ENCODE measurements at places on chromosomes 2 and 18.

DNA sequence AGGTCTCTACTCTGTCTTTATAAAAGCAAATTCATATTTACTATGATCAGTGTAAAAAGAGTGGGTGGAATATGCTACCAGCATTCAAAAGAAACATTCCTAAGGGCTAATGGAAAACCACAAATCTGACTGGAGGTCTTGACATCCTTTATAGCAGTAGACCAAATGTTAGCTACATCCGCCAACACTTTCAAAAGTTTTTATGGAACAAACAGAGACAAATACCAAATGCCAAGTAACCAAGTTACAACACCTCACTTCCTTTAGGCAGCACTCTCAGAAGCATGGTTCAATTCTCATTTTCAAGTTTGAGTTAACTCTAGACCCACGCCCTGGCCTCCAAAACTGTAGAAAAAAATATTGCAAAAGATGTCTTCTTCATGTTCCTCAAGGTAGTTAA is 78.3 kb upstream of the SETBP1 start:
- DNase-seq: no peak

- no peak for DNase-seq
These were observed 176.4 kb downstream of the ZNF516 start for GRCh38 chr18:76318607-76319006.

DNA sequence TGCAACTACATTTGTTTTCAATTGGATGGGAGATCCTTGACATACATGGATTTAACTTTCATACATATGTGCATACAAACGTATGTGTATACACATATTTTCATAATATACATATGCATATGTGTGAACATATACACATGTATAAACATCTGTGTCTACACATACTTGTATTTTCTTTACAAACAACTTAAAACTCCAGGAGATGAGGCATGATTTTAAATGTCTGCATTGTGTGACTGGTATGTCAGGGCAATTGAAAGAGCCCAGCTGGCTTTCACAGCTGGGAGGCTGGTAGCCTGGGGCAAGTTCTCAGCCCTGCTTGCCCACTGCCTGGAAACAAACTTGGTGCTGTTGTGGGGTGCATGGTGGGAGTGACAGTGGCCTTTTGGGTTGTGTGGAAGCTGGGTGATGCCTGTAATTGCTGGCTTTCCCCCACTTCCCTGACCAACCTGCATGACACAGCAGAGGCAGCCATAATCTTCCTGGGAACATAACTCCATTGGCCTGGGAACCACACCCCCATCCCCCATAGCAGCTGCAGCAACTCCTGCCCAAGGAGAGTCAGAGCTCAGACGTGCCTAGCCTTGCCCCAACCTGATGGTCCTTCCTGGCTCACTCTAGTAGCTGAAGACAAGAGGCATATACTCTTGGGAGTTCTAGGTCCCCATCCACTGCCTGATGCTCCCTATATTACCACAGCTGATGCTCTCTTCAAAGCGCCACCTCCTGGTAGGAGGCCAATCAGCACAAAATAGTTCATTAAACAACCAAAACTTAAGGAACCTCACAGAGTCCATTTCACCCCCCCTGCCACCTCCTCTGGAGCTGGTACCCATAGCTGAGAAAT is 158.3 kb downstream of the CERS6 start:
- DNase-seq: no peak

GRCh38 chr2:239103125-239104098 is 255.5 kb downstream of the TWIST2 start:
- DNase-seq: no peak

- DNase-seq: no peak
These were observed 293.1 kb upstream of the ID2 start for GRCh38 chr2:8388781-8389180.

- no peak for DNase-seq
These were observed 146.6 kb downstream of the PIEZO2 start for GRCh38 chr18:11002796-11003195.

- DNase-seq: no peak
These were observed 2.5 kb upstream of the SH3RF3 start for GRCh38 chr2:109126501-109126860.

DNA sequence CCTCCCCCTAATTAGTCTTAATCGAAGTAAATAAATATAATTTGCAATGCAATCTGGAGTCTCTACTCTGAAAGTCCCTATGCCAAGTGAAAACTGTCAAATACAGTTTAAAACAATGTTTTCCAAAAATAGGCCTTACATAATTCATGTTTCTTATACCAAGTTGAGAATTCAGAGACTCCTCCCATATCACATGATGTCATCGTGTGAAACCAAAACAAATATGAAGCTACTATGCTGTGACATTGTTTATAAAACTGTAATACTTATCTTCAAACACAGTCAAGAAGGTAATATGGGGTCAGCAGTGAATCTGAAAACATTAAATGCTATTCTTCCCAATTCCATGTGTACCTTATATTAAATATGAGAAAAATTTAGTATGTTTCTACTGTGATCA is 940.2 kb upstream of the FANCL start:
- DNase-seq: no peak

DNA sequence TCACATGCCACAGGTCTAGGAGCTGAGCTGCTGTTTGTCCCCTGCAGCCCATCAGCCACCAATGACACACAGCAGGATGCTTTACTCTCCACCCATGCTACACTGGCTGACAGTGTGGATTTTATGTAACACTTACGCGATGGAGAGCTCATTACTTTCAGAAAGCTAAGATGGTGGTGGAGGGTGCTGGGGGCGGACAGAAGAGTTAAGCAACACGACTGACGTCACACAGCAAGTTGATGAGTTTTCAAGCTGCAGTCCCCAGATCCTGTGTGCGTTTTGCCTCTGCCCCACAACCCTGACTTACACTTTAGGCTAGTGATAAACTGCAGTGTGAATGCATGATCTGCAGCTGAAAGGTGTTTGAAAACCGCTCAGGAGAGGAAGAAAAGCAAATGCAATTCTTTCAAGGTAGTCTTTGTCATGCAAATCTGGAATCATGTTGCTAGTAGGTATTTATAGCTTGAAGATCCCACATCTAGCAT is 42.4 kb downstream of the MRPS5 start:
- no peak for DNase-seq

- no peak for DNase-seq
These were observed 12.7 kb downstream of the GCKR start for GRCh38 chr2:27509326-27509725.

DNA sequence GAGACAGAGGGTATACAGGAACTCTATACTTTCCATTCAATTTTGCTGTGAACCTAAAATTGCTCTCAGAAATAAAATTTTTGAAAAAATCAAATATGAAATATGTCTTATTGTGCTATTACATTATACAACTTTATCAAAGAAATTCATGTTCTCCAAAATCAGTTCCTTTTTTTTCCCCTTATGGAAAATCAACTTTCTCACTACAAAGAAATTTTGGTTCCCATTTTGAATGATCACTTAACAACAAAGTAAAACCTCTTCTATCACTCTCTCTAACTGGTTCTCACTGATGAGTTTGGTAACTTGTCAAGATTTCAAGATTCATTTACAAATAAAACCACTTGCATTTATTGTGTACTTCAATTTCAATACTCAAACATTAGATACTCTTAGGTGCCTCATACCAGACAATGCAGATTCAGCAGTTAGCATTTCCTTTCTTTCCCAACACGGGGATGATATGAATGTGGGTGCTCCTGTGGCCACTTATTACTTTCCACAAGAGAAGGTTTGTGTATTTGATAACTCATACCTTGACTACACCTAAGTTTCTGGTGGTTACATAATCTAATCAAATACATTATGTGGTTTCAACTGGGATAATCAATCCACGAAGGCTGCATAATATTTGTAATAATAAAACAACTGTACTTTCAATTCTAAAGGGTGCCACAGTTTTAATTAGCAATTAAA is 6.4 kb downstream of the PSME4 start:
- no peak for DNase-seq

DNA sequence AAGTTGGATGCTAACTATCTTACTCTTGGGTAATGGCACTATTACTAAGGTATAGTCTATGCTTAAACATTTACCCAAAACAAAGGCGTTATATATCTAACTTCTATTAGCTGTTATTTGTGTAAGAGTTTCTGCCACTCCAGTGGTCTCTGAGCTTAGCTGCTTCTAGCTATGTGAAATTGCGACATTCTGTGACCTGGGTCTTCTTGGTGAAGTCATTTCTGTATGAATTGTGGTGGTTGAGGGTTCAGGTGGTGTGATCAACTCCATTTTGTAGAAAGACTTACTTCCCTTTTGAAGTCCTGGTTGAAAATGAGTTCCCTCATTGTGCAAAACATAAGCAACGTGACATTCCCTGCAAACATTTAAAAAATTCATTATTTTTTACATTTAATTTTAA is 221.6 kb downstream of the PIK3C3 start:
- DNase-seq: no peak

GRCh38 chr2:196249860-196250259 is 78.5 kb upstream of the STK17B start:
- DNase-seq: no peak

DNA sequence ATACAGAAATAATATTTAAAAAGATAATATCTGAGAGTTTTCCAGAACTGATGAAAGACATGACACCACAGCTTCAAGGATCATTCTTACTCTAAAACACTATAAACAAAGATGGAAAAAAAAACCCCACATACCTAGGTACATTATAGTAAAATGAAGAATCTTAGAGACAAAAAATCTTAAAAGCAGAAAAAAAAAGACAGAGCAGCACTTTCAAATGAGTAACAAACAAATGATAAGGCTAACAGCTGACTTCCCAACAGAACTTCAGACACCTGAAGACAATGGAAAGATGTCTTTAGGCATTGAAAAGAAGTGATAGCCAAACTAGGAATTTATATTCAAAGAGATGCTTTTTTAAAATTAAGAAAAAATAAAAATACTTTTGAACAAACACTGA is 21.2 kb upstream of the AFF3 start:
- no peak for DNase-seq

DNA sequence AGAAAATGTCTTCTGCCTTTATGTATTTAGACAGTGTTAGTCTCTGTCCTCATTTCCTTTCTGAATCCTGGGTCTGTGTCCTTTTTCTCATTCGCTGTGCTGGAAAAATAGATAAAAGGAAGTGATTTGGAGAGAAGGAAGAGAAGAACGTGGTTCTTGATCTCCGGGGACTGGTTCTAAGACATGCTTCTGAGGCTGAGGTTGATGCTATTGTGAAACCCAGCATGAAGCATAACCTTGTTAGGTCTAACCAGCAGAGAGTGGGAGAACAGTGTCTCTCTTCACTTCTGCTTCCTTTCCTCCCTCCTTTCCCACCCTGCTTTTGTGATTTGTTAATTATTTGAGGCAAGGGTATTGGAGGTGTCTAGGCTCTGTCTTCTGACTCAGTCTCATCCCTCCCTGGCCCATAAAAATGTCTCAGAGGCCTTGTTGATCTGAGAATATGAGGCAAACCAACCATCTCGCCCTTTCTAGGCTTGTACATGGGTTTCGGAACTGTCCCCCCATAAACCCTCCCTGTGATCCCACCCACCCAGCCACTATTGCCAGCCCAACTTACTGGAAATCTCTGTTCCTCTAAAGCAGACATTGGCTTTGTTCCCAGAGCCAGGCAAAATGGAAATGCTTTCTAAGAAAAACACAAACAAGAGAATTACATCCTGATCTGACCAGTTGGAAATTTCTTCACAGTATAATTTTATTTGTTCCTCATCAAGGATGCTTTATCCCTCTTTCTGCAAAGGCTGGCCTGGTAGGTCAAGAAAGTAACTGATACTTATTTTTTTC is 360.6 kb upstream of the TNP1 start:
- DNase-seq: no peak

GRCh38 chr2:40257340-40258134 is 194.4 kb downstream of the SLC8A1 start:
- DNase-seq: no peak

- DNase-seq: no peak
These were observed 100.9 kb downstream of the CRIM1 start for GRCh38 chr2:36456227-36457175.

GRCh38 chr2:40914666-40915065 is 462.8 kb upstream of the SLC8A1 start:
- DNase-seq: no peak

GRCh38 chr2:238370823-238371372 is 50.6 kb downstream of the TRAF3IP1 start:
- no peak for DNase-seq

DNA sequence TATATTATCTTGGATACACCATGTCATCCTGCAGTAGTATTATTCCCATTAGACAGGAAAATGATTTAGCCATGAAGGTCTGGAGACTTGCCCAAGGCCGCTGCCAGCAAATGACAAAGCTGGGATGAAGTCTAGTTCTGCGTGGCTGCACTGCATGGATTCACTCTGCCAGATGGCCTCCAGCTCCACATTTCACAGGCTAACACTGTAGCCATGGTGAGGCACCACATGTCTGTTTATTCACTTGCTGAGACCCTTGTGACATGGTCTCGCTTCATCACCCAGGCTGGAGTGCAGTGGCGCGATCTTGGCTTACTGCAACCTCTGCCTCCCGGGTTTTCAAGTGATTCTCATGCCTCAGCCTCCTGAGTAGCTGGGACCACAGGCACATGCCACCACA is 31.5 kb upstream of the SCG2 start:
- DNase-seq: no peak

- DNase-seq: no peak
These were observed 28.9 kb downstream of the RRM2 start for GRCh38 chr2:10151462-10151861.

- DNase-seq: no peak
These were observed 8.5 kb downstream of the HS6ST1 start for GRCh38 chr2:128310094-128310716.

DNA sequence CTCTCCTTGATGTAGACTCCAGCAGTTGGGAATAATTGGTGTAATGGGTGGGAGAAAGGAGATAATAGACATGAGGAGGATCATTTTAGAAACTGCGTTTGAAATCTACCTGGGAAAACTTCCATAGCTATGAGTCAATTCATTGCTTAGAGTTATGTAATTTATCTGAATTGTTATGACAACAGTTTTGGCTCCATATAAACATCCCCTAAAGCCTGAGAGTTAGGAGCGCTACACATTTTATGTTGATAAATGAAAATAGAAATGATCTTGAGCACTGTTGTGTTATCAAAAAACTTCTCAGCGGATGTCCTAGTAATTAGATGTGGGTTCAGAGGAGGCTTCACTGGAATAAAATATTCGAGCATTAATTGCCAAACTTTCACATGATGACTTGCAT is 573.4 kb downstream of the TSN start:
- DNase-seq: no peak

DNA sequence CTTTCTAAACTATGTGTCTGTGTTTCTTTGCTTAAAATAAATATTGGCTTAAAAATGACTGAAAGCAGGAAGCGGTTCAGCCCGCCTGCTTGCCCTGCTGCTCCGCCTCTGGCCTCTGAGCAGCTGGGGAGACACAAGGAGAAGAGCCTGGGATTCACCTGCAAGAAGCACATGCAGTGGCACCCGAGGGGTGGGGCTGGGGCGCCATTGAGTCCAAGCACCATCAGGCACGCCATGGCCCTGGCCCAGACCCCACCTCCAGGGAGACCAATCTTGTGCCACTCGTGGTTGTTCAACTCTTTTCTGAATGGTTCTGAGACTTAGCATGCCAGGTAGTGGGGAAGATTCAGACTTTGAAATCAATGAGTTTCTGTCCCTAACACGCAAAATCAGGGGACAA is 495.5 kb upstream of the MYT1L start:
- no peak for DNase-seq

- DNase-seq: no peak
These were observed 9.2 kb downstream of the DLGAP1 start for GRCh38 chr18:4445902-4446301.

- DNase-seq: no peak
These were observed 103.4 kb downstream of the TNS1 start for GRCh38 chr2:217899231-217900009.
